ENCODE measurements at places on chromosomes 12 and 14.

GRCh38 chr14:96693987-96694386, 103.2 kb upstream of the VRK1 start:
- no peak for DNase-seq

DNA sequence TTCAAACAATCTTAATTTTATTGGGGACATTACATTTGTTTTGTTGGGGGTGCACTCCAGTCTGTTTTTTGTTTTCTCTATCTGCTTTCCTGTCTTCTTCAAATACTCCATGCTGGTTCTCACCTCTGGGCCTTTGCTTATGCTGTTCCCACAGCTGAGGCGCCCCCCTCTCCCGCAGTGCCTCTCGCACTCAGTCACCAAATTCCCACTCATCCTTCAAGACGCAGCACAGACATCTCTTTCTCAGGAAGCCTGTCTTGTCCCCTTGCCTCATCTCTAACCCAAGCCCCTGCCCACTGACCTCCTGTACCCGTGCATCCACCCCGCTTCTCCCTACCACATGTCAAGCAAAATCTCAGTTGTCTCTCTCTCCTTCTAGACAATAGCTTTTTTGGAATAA, 43.7 kb upstream of the PRMT8 start:
- no peak for DNase-seq

DNA sequence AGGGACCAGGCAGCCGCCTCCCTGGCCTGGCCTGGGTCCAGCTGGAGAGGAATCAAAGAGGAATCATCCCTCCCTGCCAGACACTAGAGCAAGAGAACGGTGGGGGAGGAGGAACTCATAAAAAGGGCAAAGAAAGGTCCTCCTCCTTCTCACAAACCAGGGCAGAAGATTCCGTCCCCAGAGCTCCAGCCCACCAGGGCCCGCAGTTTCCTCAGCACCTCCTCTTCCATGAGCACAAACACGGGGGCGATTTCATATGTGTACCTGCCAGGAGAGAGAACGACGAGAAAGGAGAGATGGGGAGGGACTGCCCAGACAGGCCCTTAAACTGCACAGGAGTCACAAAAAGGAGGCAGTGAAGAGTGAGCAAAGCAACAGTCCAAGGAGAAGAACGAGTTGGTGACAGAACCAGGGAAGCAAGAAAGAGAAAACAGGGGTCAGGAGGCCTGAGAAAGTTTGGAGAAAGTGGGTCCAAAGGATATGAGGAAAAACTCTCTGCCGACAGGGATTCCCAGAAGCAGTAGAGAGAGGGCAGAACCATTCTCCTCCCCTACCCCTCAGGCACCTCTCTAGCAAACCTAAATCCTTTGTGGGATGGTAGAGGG, 8.7 kb upstream of the ZNF740 start:
- DNase-seq: no peak

- DNase-seq: no peak
These were observed 420.9 kb downstream of the PCNX1 start for GRCh38 chr14:71328183-71328582.

DNA sequence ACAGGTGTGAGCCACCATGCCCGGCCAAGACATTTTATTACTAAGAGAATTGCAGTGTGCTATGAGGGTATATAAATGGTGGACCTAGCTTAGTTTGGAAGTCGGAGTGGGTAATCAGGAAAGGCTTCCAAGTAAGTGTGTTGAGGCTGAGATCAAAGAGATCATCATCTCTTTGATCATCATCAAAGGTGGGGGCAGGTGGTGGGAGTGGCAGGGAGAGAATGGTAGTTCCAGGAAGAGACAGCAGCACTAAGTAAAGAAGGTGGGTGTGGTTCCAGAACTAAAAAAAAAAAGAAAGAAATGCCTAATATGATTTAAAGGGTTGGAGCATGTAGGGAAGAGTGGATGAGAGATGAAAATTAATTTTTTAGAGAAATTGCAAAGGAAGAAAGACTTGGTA, 14.7 kb downstream of the SLC4A8 start:
- DNase-seq: no peak
